ENCODE measurements at places on chromosomes 3 and 15.

- DNase-seq: no peak
Observed at GRCh38 chr15:71634820-71635560, 175.4 kb upstream of the NR2E3 start.

DNA sequence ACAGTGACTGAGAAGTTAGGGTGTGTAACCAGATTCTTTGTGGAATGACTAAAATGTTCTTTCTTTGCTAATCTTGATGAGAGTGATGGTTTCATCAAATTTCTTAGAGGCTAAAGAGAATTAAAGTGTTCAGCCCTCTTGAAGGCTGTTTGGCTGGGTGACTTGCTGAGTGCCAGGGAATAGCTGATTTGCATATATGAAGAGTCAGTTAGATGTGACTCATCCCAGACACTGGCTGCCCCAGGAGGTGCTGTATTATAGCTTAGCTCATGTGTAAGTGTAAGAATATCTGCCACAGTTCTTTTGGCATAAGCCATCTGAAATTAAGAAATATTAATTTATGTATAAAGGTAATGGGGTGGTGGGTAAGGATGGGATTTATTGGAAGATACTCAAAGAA, 535.1 kb downstream of the NLGN1 start:
- DNase-seq: no peak

GRCh38 chr3:66495668-66496045, 5.2 kb downstream of the LRIG1 start:
- no peak for DNase-seq

DNA sequence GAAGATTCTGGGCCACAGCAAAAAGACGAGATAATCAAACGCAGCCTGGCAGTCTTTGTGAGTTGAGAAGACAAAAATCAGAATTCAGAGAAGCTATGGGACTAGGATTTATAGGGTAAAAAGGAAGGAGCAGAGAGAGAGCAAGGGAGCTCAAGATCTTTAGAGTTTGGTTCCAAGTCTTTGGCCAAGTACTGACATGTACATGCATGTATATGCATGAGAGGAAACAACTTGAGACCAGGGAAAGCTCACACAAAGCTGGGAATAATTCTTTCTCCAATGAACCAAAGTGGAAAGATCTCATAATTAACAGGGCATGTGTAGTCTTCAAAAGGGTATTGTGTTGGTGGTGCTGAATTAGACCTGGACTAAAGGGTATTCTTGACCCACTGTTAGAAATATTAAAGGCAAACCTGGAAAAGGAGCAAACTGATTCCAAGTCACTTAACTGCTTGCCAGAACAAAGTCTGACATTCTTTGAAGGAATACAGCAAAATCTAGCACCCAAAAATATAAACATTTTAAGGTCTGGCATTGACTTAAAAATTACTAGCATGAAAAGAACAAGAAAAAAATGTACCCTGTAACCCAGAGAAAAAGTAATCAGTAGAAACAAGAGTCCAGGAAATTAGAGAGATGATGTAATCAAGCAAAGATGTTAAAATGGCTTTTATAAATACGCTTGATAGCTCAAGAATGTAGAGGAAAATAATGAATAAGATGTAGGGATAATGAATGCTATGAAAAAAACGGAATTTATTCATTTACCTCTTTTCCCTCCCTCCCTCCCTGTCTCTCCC, 226.0 kb upstream of the CGNL1 start:
- no peak for DNase-seq
